ENCODE measurements at places on chromosomes 16 and 17.

DNA sequence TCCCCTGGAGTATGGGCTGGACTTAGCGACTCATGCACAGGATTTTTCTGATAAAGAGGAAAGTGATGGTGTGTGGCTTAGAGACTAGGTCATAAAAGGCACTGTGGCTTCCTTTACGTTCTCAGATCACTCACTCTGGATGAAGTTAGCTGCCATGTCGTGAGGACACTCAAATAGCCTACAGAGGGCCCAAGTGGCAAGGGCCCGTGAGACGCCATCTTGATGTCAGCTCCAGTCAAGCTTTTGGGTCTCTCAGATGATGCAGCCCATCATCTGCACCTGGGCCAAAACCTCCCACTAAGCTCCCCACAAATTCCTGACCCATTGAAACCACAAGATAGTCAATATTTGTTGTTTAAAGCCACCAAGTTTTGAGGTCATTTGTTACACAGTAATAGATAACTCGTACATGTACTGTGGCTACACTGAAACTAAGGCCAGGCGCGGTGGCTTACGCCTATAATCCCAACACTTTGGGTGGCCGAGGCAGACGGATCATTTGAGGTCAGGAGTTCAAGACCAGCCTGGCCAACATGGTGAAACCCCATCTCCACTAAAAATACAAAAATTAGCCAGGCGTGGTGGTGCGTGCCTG is 14.7 kb downstream of the ST6GALNAC2 start:
- no peak for DNase-seq

GRCh38 chr17:27810211-27810901 is 10.0 kb upstream of the NOS2 start:
- no peak for DNase-seq

- DNase-seq: no peak
Observed at GRCh38 chr16:79601092-79601930, 774 bp upstream of the MAF start.

DNA sequence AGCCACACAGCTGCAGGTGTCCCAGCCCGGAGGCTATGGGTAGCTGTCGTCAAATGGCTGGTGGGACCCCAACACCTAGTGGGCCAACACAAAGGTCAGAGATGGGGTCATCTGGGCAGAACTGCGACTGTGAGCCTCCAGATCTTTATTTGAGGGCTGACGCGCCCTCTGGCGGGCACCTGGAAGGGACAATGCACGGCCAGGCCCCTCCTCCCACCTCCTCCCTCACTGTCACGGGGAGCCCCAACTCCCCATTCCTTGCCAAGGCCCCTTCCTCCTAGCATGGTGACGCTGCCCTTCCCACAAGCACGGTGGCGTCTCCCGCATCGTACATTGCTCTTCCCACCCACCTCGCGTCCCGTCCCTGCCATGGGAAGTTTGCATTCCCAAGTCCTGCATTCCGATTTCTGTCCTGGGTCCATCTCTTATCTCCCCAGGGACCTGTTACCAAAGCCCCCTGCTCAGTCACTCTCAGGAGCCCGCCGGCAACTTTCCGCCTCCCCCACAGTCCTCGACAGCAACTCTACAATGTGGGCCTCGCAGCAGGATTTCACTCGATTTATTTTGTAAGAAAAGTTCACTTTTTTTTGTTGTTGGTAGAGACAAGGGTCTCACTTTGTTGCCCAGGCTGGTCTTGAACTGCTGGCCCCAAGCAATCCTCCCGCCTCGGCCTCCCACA is 1.0 kb downstream of the TLE7 start:
- DNase-seq: no peak

DNA sequence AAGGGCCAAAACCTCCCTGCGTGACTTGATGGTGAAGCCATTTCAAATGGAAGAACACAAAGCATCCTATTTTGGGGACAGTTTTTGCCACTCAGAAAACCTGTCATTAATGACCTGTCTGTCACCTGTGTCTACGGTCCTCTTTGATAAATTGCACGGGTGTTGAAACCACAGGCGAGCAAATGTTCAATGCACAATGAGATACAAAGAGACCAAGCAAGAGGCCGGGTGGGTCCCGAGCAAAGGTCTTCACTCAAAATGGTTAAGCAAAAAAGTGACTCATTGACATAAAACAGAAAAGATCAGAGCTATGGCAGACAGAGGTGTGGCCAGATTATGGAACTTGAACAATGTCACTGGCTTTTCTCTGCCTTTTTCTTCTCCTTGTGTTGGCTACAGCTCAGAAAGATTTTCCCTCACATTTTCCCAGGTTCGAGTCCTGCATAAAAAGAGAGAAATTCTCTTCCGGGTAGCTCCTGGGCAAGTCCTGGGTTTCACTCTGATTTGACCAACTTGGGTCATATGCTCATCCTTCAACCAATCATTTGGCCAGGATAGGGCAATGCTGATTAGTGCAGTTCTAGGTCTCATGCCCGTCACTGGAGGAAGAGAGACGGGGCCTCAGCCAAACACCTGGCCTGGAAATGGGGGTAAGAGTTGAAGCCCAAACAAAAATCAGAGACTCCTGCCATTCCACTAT is 92.2 kb downstream of the CMC2 start:
- DNase-seq: no peak

DNA sequence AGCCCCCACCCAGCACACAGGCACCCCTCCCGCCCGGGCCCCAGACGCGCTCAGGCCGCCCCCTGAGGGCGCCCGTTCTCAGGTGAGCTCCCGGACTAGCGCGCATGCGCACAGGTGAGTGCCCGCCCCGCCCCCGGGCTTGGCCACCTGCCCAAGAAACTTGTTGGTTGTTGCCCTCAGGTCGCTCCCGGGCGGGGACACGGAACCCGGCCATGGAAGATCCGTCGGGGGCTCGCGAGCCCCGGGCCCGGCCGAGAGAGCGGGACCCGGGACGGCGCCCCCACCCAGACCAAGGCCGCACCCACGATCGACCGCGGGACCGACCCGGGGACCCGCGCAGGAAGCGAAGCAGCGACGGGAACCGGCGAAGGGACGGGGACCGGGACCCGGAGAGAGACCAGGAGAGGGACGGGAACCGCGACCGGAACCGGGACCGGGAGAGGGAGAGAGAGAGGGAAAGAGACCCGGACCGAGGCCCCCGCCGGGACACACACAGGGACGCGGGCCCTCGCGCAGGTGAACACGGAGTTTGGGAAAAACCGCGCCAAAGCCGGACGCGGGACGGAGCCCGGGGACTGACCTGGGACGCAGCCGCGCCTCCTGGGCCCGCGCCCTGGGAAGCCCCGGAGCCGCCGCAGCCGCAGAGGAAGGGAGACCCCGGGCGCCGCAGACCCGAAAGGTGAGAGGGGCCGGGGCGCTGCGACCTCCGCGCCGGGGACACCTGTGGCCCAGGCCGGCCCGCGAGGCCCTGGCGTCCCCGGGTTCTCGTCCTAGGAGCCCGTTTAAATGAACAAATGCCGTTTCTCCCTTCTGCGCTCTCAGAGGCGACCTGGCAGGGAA is at the start of gene MARVELD3:
Gene MARVELD3, plus strand, starts transcription at position 167 of the 840 bp plus-strand sequence. Its CDS starts 46 bp downstream, at position 213.
- DNase-seq: no peak

- DNase-seq: peak; percentile 10
Observed at GRCh38 chr16:12965274-12965804, 63.9 kb downstream of the SHISA9 start.

DNA sequence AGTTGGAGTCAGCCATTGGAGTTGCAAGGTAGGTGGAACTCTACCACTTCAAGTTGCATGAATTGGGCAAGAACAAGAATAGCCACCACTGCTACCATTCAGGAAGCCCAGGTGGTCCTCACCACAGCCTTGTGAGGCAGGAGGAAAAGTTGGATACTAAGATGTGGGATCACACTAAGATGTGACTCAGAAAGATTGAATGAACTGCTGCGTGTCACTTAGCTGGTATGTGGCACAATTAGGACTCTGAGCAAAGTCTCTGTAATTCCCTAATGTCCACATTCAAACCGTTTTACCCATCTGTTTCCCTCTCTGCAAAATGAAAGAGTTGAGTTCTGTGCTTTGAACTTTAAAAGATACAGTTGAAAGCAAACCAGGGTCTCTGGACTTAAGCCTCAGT is 44.7 kb upstream of the HS3ST3A1 start:
- no peak for DNase-seq

GRCh38 chr17:31289790-31290189 is 7.2 kb downstream of the OMG start:
- DNase-seq: no peak

DNA sequence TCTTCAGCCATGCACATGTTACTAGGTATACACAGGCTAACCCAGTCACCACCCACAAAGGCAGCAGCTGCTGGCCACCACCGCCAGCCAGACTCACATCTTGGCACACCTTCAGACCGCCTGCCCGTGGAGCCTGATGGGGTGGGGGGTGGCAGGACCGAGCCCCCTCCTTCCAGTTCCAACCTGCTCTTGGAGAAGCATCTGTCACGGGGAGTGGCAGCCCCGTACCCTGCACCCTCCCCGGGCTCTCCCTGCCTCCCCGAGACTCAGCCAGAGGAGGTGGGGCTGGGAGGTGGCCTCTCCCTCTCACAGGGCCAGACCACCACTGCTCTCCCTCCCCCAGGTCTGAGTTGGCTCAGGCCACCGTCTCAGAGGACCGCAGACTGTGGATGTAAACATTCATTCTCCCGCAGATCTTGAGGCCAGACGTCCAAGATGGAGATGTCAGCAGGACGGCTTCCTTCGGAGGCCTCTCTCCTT is 11.3 kb upstream of the RBFOX3 start:
- peak; percentile 96 for DNase-seq
